Stimulated activated CD4-positive, alpha-beta T cell treated with anti-CD3 and anti-CD28 coated beads, Interleukin-4, amount 100 ng/mL, for 4 hours (primary cell): ENCODE measurements at places on chromosomes 13 and 19.
A peak's percentile ranks its signal among the peaks of the same experiment; 100 is the strongest.

DNA sequence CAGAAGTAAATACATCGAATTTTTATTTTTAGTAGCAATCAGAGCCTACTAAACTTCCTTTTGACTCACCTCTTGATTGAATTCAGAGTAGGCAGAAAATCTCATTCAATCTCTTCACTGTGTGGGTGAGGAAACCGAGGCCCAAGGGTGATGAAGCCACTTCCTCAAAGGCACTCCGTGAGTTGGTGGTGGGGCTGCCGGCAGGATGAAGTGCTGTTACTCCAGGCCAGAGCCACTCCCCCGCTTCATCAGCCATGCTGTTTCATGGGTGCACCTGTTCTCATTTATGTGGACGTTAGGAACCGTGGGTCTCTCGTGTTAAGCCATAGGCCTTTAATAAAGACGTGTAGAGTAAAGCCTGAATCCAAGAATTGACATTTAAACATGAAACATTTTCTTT is 13.2 kb downstream of the ING1 start:
- peak; percentile 59 for DNase-seq

- DNase-seq: no peak
These were observed 98.5 kb upstream of the PABPC3 start for GRCh38 chr13:24997367-24997967.

DNA sequence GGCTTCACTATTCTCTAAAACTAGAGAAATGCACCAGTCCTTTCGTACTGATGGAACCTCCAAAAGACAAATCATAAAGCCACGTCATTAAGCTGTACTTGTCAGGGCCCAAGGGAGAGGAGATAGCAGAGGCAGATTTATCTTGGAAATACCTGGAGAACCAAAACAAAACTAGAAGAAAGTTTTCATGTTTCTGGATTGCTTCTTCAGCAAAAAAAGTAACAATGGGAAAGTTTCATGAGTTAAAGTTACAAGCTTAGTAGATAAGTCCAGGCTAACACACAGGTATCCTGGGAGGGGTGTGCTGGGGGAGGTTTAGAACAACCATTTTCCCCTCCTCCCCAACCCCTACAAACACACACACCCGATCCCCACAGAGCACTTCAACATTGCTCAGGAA is 21.6 kb downstream of the RANBP3 start:
- DNase-seq: no peak

DNA sequence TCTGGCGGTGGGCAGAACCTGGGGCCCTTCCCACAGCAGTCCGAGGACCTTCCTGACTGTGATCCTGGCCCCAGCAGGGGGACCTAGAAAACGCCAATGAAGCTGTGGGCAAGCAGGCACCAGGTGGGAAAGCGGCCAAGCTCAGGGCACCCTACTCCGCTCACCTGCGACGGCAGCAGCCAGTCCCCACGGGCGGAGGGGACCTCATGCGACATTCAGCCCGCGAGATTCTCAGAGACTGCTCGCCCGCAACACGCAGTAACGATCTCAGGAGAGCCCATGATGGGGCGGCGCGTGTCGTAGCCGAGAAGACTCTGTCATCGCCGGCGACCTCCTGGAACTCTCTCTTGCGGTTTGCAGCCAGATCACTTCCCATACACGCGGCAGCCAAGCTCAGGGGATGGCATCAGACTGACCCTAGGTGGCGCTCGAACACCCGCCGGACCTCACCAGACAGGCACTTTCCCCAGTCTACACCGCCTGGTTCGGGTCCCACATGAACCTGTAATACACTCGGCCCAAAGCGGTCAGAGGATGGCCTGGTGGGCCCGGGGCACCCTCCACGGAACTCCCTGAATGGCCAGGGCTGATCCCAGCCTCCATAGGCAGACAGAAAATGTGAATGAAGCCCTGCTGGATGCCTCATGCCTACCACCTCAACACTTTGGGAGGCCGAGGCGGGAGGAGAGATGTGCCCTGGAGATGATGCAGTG is 26.5 kb downstream of the MAN2B1 start:
- DNase-seq: peak; percentile 81

DNA sequence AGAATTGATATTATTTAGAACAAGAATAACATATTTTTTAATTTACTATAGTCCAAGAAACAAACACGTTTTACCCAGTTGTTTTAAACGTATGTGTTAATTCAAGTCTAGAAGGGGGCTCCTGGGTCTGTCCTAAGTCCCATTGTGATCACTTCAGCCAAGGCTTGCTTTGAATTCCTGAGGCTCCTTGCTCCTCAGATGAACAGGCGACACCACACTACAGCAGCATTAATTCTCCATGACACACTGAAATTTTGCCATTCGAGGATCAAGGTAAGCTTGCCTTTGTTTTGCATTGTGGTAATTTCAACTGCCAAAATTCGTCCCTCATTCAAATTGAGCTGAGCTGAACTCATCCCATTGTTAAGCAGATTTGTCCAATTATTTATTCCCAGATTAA is 1442.6 kb downstream of the SLITRK5 start:
- no peak for DNase-seq

DNA sequence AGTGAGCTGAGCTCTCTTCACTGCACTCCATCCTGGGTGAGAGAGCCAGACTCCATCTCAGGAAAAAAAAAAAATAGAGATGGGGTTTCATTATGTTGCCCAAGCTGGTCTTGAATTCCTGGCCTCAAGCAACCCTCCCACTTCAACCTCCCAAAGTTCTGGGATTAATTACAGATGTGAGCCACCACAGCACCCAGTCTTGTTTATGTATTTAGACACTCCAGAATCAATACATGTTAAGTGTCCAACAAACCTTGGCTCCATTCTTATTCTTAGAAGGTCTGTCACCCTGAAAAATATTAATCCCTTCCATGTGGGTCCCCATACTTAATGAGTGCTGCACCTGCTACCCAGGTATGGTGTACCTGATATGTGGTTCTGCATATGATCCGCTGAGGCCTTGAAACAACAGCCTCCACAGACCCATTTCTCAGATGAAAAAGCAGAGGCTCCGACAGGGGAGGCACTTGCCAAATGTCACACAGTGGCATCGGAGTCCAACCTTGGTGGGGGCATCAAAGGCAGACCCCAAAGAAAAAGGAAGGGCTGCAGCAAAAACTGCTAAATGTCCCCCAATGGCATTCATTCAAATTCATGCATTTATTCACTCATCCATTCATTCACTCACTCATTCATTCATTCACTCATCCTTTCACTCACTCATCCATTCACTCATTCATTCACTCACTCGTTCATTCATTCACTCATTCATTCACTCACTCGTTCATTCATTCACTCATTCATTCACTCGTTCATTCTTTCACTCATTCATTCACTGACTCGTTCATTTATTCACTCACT is 16.7 kb downstream of the TICAM1 start:
- no peak for DNase-seq

DNA sequence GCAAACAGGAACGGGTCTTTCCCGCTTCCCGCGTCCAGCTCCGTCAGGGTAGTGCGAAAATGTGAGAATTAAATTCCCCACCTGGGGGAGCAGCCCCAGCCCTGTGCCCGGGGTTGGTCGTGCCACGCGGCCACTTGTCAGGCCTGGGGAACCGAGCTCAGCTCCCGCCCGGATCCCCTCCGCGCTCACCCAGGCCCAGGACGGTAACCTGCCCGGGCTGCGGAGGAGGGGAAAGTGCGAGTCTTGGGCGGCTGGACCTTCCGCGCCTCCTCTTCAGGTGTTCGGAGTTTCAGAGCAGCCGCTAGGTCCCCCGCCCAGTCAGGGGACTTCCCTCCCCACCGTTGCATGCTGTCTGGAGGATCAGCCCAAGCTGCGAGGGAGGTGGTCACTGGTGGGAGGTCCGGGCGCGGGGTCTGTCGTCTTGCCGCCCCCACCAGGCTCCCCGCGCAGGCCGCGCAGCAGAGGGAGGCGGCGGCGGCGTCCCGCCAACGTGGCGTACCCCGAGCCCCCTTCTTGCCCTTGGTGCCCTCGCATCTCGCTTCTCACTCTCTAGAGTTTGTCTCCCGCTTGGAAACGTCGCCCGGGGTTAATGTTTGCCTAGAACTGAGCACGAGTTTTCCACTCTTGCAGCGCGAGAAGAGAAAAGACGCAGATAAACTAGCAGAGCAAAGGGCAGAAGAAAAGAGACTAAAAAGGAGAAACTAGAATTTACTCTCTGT is 8.1 kb downstream of the URAD start:
- no peak for DNase-seq
